Hippocampal formation (tissue), 2 donors: ENCODE measurements at places on chromosomes 5 and 9.

GRCh38 chr5:57176350-57176857 lies 2.5 kb downstream of the GPBP1 start:
- no peak for DNase-seq

DNA sequence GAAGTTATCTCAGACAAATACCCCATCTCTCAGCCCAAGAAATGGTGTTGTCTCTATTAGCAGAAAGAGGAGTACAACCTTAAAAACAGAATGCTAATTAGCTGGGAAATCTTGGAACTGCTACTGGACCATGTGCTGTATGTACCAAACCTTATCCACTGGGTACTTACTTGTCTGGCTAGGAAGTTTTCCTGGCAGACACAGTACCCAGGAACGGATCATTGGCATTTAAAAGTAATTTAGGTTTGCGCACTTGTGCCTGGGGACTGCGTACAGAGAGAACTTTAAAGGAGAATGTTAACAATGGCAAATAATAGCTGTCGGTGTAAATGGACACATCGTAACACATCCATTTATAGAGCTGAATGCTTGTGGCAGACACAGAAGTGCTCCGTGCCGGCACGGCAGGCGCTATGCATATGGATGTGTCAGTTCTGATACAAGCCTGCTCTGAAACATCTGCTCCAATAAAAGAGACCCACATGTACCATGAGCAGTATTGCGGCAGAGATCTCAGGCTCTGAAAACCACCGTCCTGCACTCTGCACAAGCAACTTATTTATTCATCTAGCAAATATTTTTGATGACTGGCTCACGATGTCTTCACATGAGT lies 290.6 kb upstream of the PANK3 start:
- DNase-seq = no peak

GRCh38 chr5:25393957-25394356 lies 749.2 kb upstream of the CDH10 start:
- no peak for DNase-seq

- DNase-seq = no peak
Measured at GRCh38 chr9:13352451-13352979, 73.0 kb upstream of the MPDZ start.

- DNase-seq = no peak
Measured at GRCh38 chr5:59721741-59722140, 171.8 kb downstream of the PDE4D start.

GRCh38 chr5:104095527-104095926 lies 532.9 kb upstream of the NUDT12 start:
- no peak for DNase-seq

DNA sequence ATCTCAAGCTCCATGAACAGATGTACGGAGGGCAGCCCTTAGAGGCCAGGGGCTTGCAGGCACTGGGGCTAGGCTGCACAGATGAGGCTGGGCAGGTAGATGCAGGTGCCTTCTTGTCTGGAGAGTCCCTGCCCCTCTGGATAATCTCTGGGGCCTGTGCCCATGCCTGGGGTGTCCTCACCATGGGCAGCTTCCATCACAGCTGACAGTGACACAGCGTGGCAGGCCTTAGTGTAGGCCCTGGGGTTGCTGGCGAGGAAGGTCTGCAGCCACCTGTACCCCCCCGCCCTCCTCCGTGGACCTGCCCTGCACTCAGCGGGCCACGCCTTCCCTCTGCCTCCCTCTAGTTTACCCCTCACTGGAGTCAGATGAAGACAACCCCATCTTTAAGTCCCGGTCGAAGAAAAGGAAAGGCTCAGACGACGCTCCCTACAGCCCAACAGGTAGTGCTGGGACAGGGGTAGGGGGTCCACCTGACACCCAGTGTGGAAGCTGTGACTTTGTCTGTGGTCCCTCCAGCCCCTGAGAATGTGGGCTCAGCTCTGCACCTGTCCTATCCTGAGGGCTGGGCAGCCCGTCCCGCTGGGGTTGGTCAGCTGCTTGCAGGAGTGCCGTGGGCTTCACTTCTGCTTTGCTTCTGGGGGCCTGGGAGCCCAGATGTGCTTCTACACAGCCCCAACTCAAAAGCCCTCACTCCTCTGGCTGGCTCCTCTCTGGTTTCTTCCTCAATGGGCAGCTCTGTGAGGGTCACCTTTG lies 98.4 kb downstream of the PHF2 start:
- no peak for DNase-seq

DNA sequence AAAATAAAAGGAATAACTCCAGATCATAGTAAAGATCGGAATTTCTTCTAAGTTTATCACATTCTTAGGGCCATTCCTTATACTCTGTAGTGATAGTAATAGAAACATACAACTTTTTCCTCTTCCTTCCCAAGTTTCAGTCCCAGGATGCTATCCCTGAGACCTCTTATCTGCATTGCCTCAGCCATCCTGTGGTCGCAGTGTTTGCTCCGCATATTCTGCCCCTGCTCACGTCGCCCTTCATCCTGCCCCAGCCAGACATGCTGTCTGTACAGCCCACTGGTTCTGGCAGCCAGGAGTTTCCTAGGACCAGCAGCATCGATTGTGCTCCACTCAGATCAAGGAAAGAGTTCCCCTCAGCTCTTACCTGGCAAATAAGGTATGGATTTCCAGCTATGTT lies 132.7 kb upstream of the ERCC6L2 start:
- DNase-seq = no peak

DNA sequence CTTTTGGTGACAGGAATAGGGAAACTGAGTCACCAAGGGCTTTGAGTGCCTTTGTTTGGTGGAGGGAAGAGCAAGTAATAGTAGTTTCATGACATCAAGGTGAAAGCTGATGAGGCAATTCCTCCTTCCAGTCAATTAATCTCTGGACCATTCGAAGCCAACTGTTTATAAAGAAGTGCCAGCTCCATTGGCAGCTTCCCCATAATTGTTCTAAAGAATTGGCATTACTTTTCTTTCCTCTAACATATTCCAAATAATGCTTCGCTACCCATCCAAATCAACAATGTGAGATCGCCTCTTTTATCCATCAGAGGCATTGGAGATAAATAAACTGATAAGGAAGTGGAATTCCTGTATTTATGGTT lies 132.4 kb downstream of the NPR3 start:
- DNase-seq = no peak

GRCh38 chr5:173764332-173765028 lies 123.7 kb upstream of the CPEB4 start:
- no peak for DNase-seq

DNA sequence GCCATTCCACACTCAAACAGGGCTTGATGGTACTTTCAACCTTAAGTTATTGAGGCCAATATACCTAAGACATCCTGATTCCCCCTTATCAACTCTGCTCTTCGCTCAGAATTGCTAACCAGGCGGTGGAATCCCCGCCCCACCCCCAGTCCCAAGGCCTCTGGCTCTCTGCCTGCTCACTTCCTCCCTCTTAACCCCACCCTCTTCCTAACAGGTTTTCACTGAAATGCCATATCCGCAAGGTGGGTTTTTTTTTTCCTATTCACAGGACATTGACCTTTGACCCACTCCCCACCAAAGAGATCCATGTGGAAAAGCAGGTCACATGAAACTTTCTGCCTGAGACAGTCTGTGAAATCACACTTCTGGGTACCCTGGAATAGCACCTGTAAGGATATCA lies 66.6 kb upstream of the IFNK start:
- no peak for DNase-seq

DNA sequence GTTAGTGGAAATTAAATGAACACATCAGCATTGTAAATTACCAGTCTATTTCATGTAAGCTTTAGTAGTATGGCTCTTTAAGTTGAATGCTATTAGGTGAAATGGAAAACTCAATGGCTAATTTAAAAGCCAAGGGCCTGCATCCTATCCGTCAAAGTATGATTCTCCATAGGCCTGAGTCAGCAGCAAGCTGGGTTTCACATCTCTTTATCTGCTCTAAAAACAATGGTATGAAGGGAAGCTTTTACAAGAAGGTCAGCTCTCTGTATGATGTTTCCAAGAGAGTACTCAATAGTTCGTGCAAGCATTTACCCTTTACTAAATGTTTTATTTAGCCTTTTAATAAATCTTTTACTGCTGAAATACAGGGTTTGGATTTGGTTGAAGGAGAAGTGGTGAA lies 62.8 kb downstream of the MAP1B start:
- no peak for DNase-seq

- DNase-seq = no peak
Measured at GRCh38 chr9:846852-847251, 5.4 kb downstream of the DMRT1 start.

- no peak for DNase-seq
Measured at GRCh38 chr9:4170231-4170630, 129.6 kb downstream of the GLIS3 start.

DNA sequence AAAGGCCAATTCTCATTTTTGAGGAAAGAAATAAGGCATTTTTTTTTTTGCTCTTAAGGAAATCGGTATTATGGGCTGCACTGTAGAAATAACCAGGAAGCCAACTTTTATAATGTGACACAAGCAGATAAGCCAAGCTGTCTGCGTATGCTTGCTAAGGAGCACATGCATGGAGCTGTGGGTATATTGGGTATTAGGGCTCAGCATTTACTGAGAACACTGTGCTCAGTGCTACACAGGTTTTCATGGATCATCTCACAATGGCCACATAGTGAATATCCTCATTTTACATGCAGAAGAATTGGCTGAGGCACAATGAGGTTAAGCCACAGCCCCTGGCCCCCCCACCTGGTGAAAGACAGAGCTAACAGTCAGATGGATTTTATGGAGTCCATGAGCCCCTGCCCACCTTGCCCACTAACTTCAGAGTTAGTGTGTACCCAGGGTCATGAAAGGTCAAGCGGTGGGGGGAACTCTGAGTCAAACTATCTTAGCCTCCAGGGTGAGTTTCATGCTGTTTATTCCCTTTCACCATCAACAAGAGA lies 204.8 kb downstream of the SPATA31A6 start:
- no peak for DNase-seq

DNA sequence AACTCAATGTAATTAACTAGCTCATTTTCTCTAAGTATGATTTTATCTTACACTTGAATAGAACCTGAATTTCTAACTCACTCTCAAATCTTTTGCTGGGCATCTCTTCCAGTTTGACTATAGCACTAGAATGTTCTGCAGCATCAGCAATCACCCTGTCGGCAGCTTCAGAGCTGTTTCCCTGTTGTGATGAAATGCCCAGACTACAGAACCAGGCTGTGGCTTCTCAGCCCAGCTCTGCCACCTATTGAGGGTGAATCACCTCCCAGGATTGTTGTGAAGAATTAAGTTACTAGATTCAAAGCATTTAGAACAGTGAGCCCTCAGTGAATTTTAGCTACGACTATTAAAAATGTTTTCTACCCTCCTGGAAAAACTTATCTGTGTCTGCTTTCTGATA lies 90.4 kb upstream of the ANKRD55 start:
- no peak for DNase-seq

- DNase-seq = no peak
Measured at GRCh38 chr5:116320486-116320885, 235.7 kb downstream of the COMMD10 start.
